Activated CD8-positive, alpha-beta T cell treated with anti-CD3 and anti-CD28 coated beads, Interleukin-2, amount 10 ng/mL, durations not matched to agents 7 days and 5 days (primary cell): ENCODE measurements at places on chromosomes 3 and 15.

- DNase-seq, result no peak
Observed at GRCh38 chr15:29356786-29357185, 87.2 kb upstream of the NSMCE3 start.

- no peak for DNase-seq
Observed at GRCh38 chr15:70627734-70628548, 135.4 kb downstream of the UACA start.

DNA sequence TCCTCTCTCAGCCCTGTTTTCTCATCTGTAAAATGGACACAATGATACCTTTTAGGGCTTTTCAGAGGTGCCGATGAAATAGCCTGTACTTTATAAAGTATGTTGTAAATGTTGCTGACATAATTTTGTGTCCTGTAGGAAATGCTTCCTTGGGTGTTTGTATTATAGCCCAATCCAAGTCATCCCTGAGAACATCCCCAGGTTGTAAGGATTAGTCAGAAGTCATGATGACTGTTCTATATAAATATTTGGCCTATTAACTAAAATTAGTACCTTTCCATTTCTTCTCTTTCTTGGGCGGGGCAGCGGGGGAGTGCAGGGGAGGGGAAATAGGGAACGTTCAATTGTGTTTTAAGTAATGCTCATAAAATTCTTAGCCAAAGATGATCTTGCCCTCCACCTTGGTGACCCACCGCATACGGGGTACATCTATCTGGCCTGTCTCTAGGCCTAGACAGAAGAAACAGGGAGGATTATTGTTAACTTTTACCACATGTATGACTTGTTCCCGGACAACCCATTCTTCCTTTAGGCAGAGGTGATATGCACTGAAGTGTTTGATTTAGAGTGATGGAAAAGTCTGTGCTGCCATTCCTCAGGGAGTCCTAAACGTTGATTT lies 120.7 kb downstream of the VGLL4 start:
- DNase-seq, result no peak

- no peak for DNase-seq
Observed at GRCh38 chr3:48664929-48665328, 2.2 kb upstream of the CELSR3 start.

GRCh38 chr3:100893590-100893989 lies 99.6 kb downstream of the ABI3BP start:
- DNase-seq, result no peak

DNA sequence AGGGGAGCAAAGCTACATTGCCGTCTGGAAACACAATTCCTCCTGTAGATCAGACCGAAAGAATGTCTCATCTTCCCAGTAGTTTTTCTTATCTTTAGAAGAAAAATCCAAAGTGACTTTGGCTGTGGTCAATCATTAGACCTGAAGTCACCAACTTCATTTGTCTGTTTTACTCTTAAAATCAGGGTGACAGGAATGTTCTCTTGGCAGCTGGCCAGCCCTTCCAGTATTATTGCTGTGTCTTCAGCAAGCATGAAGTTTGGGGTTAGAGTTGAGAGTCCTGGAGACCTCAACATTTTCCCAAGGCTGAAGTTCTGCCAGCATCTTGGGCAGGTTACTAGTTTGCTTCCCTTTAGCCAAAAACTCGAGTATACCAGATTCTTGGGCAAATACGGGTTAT lies 32.5 kb downstream of the RSL24D1 start:
- no peak for DNase-seq

- no peak for DNase-seq
Observed at GRCh38 chr3:106850437-106850836, 526.8 kb upstream of the CCDC54 start.

- DNase-seq, result no peak
Observed at GRCh38 chr3:106750092-106750491, 627.1 kb upstream of the CCDC54 start.

DNA sequence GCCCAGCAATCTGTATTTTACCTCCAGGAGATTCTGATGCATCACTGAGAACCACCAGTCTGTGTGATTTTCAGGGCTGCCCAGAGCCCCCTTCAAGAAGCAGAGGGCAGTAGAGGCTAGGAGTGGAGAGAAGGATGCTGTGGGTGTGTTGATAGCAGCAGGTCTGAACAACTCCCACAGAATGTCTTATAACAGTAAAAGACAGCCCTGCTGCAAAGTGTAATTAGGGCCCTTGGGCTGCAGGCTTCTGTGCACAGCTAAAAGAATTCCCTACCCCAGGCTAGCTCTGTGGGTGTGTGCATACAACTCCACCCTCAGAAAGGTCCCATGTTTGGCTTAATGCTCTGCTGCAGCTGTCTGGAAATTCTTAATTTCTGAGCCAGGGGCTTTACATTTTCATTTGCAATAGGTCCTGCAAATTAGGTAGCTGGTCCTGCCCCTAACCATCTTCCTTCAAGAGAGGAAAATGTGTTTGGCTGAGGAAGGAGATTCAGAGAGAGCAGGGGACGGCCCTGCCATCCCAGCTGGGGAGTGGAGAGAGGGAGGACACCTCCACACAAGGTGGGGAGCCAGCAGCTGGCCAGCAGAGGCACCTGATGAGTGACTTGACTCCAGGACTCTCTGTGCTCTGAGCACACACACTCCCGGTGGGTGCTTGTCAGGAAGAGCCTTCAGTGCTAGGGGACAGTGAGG lies 43.2 kb upstream of the RAB6B start:
- no peak for DNase-seq

GRCh38 chr15:36831125-36831903 lies 251.9 kb downstream of the CDIN1 start:
- no peak for DNase-seq

GRCh38 chr15:22951381-22952280 lies 28.5 kb downstream of the CYFIP1 start:
- no peak for DNase-seq

DNA sequence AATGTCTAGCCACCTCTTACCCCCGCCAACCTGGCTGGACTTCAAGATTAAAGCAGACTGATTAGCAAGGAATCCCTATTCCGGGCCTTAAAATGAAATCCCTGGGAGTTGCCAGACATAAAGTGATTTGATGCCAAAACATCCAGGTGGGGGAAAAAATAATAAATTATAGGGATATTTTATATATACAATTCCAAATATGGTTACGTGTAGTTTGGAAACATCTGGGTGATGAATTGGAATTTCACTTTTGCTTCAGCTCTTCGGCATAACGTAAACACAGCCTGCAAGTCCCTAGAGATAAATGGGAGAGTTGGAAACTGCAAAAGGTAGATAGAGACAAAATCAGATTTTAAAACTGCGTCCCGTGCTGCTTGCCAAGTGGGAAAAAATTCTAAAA lies 545.5 kb upstream of the MDFIC2 start:
- DNase-seq, result no peak

- no peak for DNase-seq
Observed at GRCh38 chr3:155070316-155070715, 9.8 kb upstream of the MME start.
